ENCODE measurements at places on chromosomes 16 and 17.

- no peak for ATAC-seq
Observed at GRCh38 chr17:1012823-1013728, 16.1 kb downstream of the TIMM22 start.

DNA sequence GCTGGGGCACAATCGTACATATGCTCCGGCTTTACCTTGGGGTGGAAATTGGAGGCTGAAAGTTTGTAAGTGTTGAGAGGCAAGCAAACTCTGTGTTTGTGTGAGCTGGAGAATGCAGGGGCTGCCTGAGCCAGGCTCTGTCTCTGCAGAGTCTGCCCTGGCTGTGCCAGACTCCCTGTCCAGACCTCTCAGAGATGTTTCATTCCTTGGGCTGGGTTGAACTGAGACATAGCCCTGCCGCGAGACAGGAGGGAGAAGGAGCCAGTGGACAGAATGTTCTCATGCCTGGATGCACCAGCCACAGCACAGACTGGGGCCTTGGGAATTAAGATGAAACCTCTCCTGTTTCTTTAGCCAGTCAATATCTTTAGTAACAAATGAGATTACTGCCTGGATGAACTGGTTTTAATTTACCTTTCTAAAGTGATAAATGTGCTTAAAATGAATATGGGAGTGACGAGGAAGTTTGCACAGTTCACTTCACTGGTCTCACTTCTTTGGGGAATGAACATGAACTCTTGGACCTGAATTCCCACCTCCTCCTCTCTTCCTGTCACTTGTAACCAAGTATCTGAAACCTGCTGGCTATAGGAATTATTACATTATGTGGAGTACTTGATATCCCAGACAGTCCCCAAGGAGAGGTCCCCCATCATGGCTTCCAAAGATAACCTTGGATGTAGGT is 40.1 kb downstream of the YPEL2 start:
- ATAC-seq: peak; percentile 81

DNA sequence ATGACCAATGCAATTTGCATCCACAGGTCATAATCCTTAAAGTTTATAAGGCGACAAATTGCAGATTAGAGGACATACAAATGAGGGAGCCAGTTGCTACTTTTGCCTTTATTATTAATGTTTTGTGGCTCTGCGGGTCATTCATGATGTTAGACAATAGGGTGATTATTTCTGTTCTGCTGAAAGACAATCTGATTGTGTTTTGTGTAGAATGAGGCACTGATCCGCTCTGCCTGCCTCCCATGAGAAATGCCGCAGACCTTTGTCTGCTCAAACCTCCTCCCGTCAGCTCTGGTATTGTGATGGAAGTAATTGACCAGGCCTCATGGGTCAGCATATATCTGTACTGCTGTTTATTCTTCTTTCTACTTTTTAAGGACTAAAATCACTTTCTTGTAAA is 224.9 kb downstream of the PRKCA start:
- no peak for ATAC-seq

DNA sequence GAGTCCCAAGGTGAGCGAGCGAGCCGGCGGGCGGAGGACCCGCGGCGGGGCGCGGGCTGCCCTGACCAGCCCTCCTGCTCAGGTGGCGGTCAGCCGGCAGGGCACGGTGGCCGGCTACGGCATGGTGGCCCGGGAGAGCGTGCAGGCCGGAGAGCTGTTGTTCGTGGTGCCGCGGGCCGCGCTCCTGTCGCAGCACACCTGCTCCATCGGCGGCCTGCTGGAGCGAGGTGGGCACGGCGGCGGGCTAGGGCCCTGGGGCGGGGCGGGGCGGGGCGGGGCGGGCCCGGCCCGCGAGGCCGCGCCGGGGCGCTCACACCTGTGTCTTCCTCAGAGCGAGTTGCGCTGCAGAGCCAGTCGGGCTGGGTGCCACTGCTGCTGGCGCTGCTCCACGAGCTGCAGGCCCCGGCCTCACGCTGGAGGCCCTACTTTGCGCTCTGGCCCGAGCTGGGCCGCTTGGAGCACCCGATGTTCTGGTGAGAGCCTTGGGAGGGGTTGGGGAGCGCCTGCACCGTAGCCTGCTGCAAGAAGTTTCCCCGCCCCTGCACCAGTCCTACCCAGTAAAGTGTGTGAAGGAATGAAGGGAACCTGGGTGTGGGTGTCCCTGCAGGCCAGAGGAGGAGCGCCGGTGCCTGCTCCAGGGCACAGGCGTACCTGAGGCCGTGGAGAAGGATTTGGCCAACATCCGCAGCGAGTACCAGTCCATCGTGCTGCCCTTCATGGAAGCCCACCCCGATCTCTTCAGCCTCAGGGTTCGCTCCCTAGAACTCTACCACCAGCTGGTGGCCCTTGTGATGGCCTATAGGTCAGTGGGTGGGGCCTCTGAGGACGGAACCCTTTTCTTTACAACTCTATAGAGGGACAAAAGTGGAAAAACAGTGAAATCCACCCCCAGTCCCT is 802 bp downstream of the SETD6 start:
- peak; percentile 2 for ATAC-seq

- no peak for ATAC-seq
Observed at GRCh38 chr17:41919840-41920579, 1.3 kb upstream of the ACLY start.

DNA sequence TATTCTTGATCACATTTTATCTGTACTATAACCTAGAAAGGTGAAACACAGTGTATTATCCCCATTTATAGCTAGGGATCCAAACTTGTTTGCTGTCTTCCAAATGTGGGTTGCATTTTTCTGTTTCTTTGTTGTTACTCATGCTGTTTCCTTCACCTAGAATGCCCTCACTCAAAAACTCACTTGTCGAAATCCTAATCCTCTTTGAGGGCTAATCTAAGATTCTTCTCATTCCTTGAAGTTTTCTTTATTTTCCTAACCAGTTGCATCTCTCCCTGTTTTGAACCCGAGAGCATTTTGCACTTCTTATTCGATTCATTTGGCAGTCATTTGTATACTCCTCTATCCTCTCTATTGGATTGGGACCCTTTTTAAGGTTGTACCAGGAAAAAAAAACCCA is 9.6 kb downstream of the CALCOCO2 start:
- no peak for ATAC-seq

DNA sequence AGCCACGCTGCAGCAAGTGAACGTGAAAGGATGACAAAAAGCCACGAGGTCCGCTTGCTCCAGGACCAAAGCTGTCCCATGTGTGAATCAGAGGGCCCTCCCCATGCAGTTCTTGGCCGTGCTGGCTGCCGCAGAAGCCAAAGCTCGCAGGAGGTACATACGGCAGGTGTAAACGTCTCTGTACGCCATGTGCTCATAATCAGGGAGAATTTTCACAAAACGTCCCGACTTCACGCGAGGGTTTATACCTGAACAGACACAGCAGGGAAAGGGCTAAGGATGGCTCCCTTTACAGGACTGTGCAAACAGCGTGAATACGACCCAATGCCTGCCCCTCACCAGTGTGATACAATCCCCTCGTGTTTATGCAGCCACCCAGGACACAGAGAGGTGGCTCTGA is 25.3 kb downstream of the FBXO31 start:
- no peak for ATAC-seq

- no peak for ATAC-seq
Observed at GRCh38 chr17:71919186-71919585, 201.6 kb upstream of the SOX9 start.

- ATAC-seq: no peak
Observed at GRCh38 chr16:58792188-58792587, 58.1 kb upstream of the GOT2 start.

- ATAC-seq: no peak
Observed at GRCh38 chr17:19408346-19408710, 2.7 kb upstream of the RNF112 start.

GRCh38 chr17:78272181-78272913 is 40.9 kb downstream of the TMEM235 start:
- peak; percentile 75 for ATAC-seq

- peak; percentile 83 for ATAC-seq
Observed at GRCh38 chr17:39144416-39144840, 7.0 kb downstream of the PLXDC1 start.

GRCh38 chr17:6043405-6043804 is 26.8 kb upstream of the WSCD1 start:
- ATAC-seq: no peak

- no peak for ATAC-seq
Observed at GRCh38 chr17:83064732-83065659, 14.4 kb upstream of the METRNL start.

GRCh38 chr17:76371656-76372628 is 12.5 kb upstream of the SPHK1 start:
- ATAC-seq: no peak

GRCh38 chr17:5788266-5788900 is 204.1 kb upstream of the NLRP1 start:
- no peak for ATAC-seq

GRCh38 chr17:29591146-29591736 is 1.7 kb upstream of the ANKRD13B start:
- ATAC-seq: peak; percentile 21

- ATAC-seq: no peak
Observed at GRCh38 chr16:86604436-86605193, 26.3 kb downstream of the FOXL1 start.

- peak; percentile 2 for ATAC-seq
Observed at GRCh38 chr17:82339634-82340580, 6.3 kb upstream of the SECTM1 start.

DNA sequence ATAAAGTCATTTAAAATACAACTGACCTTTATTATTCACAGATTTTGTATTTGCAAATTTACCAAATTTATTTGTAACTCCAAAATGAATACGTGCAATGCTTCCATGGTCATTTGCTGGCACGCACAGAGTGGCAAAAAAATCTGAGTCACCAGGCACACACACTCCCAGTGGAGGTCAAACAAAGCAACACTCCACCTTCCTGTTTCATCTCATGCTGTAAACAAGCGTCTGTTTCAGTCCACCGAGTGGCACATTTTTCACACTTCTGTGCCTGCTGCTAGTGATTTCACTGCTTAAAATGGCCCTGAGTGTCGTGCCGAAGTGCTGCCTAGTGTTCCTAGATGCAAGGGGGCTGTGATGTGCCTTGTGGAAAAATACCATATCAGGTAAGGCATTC is 17.8 kb upstream of the ITGAE start:
- no peak for ATAC-seq

DNA sequence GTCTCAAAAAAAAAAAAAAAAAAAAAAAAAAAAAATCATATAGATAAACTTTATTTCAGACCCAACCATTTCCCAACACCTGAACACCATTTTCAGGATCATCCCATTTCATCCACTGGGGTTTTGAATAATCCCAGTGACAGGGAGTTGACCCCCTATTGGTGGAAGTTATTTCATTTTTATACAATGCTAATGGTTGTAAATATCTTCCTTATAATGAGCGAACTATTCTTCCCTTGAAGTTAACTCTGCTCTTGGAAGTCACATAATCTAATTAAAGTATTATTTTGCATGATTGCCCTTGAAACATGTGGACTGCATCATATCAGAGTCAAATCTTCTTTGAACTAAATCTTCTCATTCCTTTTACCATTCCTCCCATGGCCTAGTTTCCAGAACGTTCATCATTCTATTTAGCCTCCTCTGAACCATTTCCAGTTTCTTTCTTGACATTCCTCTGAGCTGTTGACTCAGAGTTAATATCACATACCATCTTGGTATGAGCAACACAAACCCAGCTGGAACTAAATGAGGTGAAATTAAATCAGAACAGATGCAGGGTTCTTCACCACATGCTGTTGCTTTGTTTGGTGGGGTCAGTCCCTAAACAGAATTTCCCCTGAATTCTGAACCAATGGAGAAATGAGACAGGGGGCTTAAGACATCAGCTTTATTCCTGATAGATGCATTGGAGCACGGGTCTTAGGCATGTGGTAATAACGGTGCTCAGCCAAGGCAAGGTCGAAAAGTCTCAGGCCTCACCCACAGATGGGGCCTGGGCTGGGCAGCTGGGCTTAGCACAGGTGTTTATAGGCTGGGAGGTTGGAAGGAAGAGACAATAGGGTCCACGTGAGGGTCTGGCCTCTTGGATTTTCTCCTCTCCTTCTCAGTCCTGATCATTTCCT is 8.9 kb downstream of the HSD17B2 start:
- no peak for ATAC-seq

DNA sequence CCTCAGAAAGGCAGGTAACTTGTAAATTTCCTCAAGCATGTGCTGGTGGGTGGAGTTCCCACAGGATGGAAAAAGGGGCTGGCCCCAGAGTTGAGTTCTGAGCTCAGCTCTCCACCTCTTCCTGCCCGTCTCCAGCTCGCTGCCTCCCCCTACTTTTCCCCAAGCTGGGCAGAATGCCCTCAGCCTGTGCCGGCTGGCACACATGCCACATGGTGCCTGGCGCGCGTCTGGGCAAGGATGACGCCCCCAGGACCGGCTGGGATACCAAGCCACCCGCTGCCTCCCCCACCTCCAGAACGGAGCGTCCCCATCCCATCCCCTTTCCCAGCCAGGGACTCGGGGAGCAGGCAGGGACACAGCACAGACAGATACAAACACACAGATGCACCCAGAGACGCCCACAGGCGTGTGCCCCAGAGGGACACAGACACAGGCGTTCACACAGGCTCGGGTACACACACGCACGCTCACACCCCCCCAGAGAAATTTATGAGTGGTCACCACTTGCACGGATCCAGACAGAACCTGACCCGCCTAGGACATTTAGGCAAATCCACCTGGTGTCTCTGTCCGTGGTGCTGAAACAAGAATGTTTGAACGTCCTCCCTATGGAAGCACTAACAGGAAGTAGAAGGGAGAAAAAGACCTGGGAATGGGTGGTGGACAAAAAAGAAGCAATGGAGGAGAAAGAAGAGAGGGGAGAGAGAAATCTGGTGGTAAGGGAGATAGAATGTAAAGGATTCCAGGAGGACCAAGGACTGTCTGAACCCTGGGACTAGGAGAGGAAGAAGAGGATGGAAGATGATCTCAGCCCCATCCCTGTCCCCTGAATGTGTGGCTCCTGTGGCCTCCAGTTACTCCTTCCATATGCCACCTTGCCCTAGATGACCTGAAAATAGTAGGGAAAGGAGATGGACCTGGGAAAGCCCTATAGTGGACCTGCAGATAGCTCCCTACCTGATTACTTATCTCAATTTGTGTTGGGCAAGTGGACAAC is 15.5 kb downstream of the NEUROD2 start:
- ATAC-seq: no peak

GRCh38 chr17:50495918-50496317 is 12.3 kb upstream of the MYCBPAP start:
- ATAC-seq: no peak

DNA sequence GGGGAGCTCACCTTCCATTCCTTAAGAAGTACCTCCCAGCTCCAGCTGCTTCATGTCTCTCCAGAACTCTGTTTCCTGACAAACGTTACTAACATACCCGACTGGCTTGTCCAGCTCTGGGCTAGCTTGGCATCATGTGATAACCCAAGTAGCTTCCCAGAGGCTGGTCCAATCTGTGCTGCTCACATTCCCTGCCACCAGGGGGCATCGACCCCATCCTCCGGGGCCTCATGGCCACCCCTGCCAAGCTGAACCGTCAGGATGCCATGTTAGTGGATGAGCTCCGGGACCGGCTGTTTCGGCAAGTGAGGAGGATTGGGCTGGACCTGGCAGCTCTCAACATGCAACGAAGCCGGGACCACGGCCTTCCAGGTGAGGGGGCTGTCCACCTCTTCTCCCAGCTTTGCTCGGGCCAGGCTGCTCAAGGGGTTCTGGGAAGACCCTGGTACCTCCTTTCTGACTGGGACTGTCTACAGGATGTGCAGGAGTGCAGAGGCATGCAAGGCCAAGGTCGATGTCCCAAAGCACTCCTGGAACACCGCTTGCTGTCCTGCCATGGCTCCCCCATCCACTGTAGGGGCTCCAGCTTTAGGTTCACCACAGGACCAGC is 7.6 kb downstream of the EPX start:
- no peak for ATAC-seq

Measured in gastroesophageal sphincter (tissue), 4 donors.